ENCODE measurements at places on chromosomes 3 and 15.

- peak; percentile 71 for DNase-seq
Measured at GRCh38 chr3:46692566-46692990, 901 bp downstream of the ALS2CL start.

DNA sequence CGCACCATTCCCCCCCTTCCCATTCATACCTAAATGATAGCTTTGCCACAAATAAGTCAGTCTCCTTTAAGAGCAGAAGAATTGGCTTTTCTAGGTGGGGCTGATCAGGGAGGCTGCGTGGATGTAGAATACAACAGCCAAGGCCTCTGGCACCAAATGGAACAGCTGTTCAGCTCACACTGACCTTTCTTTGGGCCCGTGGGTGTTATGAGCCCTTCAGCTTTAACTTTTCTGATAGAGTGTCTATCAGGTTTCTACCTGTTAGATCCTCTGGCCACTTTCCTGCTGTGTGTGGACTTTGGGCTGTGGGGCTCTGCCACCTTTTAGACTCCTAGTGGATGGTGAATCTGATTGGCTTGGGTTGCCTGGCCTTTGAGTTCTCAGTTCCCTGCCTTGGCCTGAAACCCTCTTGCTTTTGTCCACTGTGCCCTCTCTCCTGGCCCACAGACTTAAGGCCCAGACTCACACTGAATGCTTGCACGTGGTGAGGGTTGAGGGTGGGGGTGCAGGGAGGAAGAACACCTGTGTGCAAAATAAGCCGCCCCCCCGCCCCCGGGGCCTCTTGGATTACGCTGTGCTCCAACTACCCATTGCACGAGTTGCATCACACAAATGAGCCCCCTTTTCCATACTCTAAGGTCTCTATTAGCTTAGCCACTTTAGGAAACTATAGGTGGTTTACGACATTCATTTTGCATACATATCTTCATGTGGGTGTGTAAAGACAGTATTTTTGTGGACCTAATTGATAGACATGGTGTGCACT is 1.3 kb upstream of the RFX7 start:
- DNase-seq, result peak; percentile 42

DNA sequence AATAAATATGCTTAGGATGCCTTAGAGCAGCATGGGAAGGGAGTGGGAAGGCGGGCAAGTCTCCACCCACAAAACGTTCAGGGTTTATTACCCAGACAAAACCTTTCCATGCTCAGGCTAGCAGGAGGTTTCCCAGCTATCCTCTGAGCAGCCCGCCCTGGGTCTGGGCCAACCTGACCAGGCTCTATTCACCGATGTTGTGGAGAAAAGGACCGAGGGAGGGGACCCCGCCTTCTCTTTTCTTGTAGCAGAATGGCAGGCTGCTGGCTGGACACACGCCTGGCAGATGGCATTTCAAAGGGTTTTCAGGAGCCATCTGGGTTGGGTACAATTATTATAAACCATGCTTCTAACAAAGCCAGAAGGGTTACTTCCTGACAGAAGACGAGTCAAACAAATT is 540.9 kb downstream of the MAGI1 start:
- DNase-seq, result no peak

- no peak for DNase-seq
Measured at GRCh38 chr15:58291848-58292247, 139.9 kb upstream of the LIPC start.

DNA sequence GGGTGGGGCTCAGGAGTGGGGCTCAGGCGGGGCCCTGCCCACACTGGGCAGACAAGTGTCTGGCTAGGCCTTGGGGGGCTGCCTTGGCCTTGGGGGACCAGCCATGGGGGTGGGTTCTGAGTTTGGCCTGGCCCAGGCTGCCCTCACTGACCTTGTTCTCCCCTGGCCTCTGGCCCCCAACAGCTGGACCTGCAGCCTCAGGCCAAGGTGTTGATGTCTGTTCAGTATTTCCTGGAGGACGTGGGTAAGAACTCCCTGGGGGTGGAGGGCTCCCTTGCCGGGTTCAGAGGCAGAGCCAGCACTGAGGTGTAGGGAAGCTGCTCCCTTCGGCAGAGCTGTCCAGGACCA is 20.0 kb downstream of the PRKCD start:
- DNase-seq, result no peak

- DNase-seq, result no peak
Measured at GRCh38 chr15:80186597-80186996, 33.8 kb downstream of the FAH start.

GRCh38 chr15:92625251-92625980 is 30.2 kb downstream of the FAM174B start:
- DNase-seq, result no peak

GRCh38 chr3:45098310-45098709 is 47.9 kb downstream of the CDCP1 start:
- DNase-seq, result no peak

DNA sequence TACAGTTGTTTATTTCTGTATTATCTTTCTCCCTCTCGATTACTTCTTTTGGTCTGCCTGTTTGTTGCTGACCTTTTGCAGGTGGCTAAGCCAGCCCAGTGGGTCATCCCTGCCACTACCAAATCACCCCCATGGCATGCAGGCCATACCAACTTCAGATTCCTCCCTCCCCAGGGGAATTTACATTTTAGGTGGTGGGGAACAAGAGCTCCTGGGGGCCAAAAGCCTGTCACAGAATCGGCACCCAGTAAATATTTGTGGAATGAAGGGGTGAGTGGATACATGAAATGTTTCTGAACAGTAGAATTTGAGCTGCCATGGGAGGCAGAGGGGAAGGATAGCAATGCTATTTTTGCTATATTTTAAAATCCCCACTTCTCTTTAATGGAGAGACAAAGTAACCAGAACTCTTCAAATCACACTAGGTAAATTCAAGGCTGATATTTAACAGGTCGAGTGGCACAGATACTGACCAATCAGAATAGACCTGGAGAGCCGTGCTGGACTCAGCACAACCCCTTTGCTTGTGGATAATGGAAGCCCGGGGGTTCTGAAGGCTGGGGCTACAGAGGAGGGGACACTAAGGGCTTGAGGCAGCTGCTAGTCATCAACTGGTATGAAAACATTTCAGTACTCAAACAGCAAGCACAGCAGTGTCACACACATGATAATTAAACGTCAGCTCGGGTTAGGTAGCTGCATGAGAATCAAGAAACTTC is 54.3 kb upstream of the SMAD3 start:
- DNase-seq, result peak; percentile 61

DNA sequence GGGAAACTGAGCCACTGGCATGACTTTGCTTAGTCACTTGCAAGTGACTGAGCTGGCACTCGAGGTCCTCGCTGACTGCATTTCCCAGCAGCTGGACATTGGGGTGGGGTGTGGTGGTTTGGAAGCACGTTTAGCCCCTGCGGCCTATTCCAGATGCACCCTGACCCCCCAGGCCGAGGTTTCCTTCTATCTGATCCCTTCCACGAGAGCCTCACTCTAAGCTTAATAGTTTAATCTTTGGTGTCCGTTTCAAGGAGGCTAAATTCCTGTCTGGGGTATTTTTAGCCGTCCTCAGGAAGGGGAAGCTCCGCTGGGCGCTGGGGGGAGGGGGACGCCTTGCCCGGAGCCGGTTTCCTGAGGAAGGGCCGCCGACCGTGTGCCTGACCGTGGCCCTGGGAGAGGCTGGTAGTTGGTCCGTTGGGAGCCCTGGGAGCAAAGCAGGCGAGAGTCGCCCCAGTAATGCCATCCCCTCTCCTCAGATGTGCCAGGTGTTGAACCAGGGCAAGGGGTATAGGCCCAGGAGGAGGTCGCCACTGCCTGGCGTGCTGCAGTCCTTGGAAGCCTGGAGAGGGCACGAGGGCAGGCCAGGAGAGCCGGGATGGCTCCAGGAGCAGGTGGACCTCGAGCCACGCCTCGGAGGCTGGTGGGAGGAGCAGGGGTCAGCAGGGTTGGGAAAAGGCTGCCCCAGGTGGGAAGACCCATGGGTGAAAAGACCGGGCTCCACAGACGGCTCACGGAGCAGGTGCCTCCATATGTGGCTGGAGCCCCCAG is 37.2 kb downstream of the IDH2 start:
- peak; percentile 65 for DNase-seq

DNA sequence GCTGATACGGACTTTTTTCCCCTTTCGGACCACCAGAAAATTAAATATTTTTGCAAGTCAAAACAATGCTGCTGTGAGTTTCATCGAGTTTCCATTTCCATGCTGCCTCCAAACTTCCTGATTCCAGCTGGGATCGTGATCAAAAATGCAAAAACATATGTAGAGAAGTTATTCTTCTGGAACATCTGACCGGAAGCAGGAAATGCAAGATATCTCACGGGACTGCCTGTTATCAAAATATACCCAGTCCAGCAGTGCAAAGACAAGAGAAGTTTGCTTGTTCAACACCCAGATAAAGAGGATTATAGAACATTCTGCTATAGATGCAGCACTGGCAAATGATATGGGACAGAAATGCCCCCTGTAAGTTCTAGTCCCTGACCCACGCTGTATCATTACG is 726.7 kb upstream of the NR2F2 start:
- no peak for DNase-seq

- no peak for DNase-seq
Measured at GRCh38 chr15:76983590-76984375, 11.1 kb upstream of the PSTPIP1 start.

Measured in mesendoderm (in vitro differentiated cells).